ENCODE measurements at places on chromosomes 3 and 15.
A peak's percentile ranks its signal among the peaks of the same experiment; 100 is the strongest.

GRCh38 chr3:53820084-53820483, 26.1 kb downstream of the CHDH start:
- DNase-seq, result no peak

GRCh38 chr15:78605201-78605600, 15.6 kb downstream of the CHRNA3 start:
- DNase-seq, result no peak

DNA sequence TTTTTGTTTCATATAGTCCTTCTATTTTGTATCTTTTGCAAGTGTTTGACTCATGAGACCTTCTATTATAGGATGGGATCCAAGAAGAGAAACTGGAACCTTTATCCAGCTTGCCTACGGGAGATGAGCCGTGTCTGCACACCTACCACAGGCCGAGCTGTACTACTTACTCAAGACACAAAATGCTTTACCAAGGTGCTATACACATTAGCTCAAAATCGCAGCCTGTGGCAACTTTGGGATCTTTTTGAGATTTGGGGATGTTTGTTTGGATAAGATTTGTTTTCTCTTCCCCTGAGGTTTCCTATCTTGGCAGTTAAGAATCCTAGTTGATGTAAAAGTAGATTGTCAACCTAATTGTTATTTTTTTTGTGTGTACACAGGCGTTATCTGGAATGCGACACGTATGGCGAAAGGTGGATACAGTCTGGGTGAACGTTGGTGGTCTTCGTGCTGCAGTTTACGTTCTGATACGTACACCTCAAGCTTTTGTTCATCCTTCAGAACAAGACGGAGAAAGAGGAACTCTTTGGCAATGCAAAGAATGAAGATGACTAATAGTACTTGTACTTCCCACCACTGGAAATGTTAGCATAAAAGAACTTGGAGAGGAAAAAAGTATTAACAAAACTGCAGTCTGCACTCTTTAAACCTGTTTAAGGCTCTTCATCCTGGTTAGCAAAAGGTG, 13.1 kb upstream of the SETD5 start:
- DNase-seq, result no peak

DNA sequence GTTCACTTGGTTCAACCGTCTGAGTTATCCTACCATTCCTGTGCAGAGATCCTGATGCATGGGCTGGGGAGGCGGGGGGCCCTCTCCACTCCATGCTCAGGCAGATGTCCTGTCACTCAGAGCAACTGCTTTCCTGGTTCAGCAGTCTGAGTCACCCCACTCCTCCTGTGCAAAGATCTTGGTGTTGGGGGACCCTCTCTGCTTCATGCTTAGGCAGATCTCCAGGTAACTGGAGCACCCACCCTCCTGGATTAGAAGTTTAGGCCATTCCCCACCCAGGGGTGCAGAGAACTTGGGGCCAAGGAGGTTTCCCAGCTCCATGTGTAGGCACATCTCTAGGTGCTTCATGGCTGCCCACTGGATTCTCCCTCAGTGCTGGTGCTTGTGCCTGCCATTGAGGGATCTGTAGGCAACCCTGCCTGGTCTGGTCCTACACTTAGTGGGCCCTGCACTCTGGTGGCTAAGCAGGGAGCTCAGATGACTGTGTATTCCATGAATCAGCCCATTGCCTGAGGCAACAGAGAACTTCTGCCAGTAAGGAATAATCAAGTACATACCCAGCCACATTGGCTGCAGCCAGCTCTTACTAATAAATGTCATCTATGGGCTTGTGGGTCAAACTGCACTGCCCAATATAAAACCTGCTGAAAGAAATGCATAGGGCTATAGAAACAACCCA, 465.4 kb upstream of the THBS1 start:
- no peak for DNase-seq

- DNase-seq, result no peak
Observed at GRCh38 chr3:147361454-147362420, 44.6 kb downstream of the ZIC4 start.

DNA sequence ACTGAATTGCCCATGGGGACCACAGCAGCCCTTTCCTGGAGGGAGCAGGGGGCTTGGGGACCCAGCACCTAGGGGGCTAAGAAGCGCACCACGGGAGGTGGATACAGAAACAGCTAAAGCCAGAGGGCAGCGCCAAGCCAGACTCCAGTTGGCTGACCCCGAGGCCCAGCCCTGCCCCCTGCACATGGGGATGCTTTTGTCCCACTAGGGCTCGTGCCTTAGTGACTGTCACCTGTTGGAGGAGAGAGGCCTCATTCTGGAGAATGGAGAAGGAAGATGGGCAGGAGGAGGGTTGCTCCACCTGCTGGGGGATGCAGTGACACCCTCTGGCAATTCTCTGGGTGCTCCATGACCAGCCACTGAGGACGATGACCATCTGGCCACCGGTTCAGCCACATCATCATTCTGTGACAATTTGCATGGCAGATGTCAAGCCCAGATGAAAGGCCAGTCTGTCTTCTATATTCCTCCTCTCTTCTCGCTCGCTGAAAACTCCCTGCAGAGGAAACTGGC, 167.8 kb upstream of the TLE3 start:
- no peak for DNase-seq

GRCh38 chr3:171110715-171111114, 84.2 kb upstream of the SLC2A2 start:
- DNase-seq, result no peak

DNA sequence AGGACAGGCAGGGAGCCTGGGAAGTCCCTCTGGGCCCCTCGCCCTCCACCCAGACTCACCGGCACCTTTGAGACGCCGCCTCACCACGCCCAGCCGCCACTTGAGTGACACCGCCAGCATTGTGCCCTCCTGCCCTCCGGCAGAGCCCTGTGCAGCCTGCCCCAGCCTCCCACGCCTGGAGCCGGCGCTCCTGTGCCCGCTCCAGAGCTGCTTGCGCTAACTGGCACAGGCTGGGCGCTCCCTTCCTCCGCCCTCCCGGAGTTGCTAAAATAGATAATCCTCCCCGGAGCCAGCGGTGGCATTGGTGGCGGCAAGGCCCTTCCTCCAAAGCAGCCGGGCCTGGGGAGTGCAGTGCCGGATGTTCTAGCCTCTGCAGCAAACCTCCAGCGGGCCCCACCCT, 15.7 kb upstream of the GRIP2 start:
- no peak for DNase-seq

- DNase-seq, result no peak
Observed at GRCh38 chr15:91559066-91559465, 294.4 kb upstream of the SLCO3A1 start.

DNA sequence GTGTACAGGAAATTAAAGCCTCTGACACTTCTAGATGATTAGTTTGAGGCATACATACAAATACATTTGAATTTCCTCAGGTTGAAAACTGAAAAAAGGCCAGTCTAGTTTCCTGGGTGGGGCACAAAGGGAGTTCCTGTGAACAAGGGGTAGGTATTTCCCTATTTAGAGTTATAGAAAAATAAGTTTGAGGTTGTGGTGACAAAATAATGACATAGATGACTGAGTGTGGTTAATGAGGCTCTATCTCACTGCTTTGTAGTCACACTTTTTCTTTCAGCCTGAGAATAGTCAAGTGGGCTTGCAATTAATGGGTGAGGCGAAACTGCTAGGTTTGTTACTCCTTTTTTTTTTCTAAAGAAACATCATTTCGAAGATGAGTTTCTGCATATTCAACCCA, 4.3 kb downstream of the SLCO3A1 start:
- DNase-seq, result no peak

GRCh38 chr3:22960105-22960984, 242.8 kb upstream of the UBE2E2 start:
- peak; percentile 30 for DNase-seq

GRCh38 chr3:11288786-11289637, 16.8 kb downstream of the ATG7 start:
- no peak for DNase-seq

DNA sequence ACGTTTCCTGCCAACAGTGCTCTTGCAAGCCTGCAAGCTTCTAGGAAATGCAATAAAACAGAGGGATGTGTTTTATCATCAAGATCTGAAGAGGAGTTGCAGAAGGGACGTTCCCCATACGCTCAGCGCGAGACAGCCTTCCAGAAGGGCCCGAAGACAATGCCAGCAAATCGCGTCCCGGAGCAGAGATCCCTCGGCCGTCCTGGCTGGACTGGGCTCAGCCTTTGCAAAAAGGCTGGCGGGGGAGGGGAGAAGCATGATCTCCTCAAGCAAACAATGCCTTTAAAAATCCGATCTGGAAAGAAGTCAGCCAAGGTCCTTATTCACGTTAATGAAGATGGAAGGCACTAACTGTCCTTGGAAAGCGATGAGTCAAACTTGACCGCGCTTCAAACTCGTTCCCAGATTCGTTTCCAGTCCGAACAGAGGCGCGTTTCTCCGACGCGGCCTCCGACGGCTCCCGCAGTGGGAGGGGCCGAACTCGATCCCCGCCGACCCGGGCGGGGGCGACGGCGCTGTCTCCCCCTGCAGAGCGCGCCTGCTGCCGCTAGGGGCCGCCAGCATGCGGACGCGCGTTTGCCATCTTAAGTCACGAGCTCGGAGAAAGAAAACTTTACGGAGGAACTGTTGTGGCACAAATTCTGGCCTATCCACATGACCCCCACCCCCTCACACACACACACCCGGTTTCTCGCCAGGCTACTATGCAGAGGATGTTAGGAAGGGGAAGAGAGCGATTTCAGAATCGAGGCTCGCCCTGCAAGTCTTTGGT, 5.5 kb downstream of the BCL6 start:
- DNase-seq, result peak; percentile 86

GRCh38 chr3:112794622-112795172, 52.0 kb downstream of the CD200R1L start:
- no peak for DNase-seq

DNA sequence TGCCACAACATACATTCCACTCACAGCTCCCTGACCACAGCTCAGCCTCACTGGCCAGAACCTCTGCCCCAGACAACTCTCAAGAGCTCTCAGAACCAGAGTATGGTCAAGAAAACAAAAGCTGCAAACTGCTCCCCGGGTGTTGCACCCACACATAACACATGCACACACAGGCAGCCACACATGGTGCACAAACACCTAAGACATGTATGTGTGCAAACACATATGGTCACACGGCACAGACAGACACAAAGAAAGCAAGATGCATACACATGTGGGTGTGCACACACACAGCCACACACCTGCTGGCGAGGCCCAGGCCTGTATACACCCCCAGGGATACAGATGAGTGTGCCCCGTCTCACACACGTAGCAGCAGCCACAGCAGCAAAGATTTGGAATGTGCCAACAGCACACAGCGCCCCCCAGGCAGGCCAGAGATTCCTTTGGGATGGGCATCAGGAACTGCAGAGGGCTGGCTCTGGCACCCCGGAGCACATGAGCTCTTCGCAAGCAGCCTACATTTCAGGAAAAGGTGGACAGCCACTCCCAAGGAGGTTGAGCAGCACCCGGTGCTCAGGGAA, 6.6 kb downstream of the KLF15 start:
- DNase-seq, result no peak

DNA sequence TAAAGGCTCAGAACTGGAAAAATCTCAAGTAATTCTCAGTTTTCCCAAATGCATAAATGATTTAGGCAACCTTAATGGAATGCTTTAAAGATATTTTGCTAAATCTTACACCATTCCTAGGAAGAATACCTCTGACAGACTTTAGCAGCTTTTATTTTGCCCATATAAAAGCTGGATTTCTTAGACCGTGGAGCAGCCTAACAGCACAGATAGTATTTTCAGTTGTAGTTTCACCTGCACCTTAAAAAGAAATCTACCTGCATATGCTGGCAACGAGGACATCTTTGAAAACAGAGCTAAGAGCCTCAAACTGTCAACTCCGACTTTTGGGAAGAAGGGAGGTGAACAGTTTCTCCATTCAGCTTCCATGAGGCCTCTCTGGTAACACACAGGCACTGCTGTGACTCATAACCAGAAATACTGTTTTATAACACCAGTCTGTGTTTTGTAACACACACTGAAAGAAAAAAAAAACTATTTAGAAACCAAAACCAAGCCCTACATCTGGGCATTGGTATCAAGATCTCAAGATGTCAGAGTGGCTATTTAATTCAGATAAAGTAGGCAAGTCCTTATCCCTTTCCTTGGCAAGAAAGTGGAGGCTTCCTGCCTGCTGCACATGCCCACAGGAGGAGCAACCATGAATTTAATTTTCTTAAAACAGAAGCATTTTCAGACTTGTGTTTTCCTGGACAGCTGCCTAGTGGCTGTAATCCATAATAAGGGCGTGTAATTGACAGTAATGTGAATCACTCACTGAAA, 181.5 kb upstream of the ICE2 start:
- no peak for DNase-seq

DNA sequence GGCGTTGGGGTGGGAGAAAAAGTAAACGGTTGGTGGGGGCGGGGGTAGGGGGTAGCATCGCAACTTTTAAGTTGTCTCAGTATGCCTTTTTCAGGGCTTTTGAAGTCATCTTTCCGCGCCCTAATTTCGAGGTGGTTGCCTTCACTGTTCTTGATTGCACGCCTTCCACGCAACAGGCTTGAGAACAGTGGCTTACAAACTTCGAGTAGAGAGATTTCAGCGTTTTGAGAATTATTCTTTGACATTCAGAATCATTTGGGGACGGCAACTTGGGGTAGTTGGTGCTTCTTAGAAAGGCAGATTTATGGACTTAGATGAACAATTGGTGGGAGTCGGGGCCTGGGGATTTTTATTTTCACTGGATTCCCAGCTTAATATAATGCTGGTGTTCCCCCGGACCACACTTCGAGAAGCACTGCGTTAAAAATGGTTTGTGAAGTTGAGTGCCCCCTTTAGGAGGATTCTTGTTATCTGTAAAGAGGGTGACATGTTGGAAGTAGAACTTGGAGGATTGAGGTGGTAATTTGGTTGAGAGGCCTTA, 880 bp downstream of the PPP4R2 start:
- DNase-seq, result peak; percentile 22

- no peak for DNase-seq
Observed at GRCh38 chr15:59244337-59244736, 37.7 kb downstream of the LDHAL6B start.

- peak; percentile 3 for DNase-seq
Observed at GRCh38 chr3:143895805-143896204, 47.5 kb upstream of the SLC9A9 start.

DNA sequence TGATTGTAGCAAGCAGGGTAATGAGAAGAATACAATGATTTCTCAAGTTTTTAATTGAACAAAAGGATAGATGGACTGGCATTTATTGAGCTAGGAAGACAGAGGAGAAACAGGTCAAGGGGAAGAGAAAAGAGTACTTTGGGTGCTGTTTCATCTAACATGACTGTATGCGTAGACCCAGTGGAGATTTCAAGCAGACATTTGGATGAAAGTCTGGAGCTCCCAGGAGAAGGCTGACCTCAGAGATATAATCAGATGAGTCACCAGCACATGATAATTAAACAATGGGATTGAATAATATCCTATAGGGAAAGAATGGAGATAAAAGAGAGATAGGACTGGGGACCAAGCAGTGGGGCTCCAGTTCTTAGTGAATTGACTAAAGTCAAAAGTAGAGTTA, 194.9 kb downstream of the ARRDC4 start:
- DNase-seq, result no peak

DNA sequence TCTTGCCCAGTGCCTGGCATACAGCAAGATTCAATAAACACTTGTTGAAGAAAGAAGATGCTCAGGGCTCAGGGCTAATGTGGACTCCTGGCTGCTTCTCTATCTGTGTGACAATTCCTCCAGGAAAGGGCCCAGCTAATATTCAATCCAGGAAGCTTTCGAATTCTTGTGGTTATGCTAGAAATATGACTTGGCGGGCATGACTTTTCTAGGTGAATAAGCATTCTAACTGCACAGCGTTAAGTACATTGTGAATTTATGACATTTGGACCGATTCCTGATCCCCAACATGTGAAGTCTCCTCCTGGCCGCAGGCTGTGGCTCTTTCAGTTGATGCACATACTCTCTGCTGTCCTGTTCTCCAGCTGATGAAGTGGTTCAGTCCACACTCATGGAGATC, 117.0 kb downstream of the IMPG2 start:
- no peak for DNase-seq

GRCh38 chr15:63553388-63553791, 43.8 kb upstream of the FBXL22 start:
- DNase-seq, result no peak
